ENCODE measurements at places on chromosomes 3 and 15.

DNA sequence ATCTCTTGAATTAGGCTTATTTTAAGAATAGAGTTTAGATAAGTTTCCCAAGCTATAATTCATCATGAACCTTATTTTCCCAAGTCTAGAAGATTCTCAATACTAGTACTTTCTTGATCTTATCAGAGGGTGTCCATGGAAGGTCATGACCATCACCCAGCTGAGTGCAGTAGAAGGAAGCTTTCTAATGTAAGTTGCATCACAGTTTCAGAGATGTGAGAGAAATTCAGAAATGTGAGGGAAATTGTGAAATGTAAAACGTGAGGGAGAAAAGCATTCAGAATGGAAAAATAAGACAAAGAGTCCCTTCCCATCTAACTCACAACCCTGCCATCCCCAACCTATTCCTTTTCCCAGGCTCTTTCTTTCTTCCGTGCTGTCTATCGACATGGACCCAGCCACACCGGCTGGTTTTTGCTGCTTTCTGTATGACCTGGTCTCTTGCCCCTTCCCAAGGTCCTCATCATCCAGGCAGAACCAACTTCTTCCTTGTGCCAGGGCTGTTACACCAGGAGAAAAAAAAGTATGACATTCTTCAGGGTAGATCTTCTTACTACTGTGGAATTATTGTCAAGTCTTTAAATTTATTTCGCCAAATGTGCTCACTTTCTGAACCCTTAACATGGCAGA, 6.7 kb downstream of the CAPN3 start:
- DNase-seq = no peak

DNA sequence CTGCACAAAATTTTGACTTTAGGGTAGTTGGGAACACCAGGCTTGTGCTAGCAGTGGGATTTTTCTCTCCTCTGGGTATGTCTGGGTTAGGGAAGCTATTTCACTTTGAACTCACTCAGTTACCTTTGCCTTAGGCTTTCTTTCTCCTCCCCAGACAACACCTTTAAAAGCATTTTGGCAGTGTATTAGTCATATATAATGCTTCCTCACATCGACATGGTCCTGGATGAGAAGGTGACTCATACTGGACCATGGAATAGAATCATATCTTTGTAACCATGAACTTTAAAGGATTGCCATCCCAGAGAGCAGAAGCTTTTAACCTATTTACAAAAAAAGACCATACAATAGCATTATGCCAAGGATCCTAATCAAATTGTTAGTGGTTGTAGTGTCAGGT, 2.7 kb downstream of the RYR3 start:
- DNase-seq = no peak

DNA sequence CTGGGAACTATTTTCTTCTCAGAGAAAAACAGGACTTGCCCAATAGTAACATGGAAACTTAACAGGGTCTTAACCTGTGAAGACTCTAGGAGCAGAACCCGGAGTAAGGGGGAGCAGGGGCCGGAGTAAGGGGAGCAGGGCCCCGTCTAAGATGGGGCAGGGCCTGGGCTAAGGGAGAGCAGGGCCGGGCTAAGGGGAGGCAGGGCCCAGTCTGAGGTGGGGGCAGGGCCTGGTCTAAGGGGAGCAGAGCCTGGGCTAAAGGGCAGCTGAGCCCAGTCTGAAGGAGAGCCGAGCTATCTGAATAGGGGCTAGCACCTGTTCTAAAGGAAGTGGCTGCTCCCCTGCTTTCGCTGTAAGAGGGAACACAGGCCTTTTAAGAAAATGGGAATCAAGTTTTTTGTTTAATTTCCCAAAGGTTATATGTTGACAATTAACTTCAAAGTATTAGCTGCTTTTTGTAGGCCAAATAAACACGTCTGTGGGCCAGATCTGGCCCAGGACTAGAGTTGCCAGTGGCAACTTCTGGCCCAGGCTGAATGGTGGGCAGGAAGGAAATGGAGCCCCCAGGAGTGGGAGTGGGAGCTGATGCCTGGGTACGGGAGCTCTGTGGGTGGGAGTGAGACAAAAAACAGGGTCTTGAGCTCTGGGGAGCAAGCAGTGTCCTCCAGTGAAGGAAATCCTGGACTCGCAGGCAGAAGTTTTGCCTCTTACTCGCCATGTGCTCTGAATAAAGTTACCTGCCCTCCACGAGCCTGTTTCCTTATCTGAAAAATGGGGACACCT, 32.5 kb downstream of the CSPG4 start:
- DNase-seq = no peak

DNA sequence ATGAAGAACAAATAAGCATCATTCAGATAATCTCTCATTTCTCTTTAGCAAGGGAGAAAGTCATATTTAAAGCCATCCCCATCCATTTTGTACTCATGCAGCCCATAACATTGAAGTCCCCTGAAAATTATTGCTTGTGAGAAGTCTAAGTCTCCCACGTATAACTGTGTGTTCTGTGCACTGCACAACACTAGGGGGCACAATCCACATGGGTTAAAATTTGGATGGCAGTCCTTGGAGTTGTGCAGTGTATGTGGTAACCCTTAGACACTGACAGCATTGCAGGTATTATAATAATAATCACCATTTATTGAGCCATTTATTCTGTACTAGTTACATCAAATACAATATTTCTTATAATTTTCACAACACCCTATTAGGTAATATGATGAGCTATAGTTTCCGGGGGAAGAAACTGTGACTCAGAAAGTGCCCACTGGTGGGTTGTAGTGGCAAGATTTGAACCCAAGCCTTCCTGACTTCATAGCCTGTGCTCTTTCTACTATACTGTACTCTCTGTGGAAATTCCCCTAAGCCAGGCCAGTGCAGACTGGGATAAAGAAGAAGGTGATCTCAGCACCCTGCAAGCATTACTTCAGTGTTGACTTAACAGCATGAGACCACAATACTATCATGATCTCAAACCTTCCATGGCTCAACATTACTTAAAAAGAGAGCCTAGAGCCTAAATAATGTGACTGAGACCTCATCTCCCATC, 15.7 kb downstream of the KCNAB1 start:
- no peak for DNase-seq

DNA sequence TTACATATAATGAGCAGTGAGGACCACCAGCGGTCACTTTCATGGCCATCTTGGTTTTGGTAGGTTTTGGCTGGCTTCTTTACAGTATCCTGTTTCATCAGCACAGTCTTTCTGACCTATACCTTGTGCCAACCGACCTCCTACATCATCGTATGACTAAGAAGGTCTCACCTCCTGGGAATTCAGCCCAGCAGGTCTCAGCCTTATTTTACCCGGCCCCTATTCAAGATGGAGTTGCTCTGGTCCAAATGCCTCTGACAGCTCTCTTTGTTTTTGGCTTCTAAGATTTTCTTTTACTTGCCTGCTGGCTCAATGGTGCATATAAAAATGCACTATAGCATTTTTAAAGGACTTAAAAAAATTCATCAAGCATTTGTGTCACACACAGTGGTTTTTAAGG, 3.2 kb upstream of the MME start:
- DNase-seq = no peak

- DNase-seq = no peak
Measured at GRCh38 chr3:160735826-160736225, 20.2 kb upstream of the PPM1L start.

GRCh38 chr15:58264053-58264971, 126.1 kb downstream of the AQP9 start:
- no peak for DNase-seq

GRCh38 chr3:46422617-46423016, 15.6 kb downstream of the CCRL2 start:
- DNase-seq = no peak

- no peak for DNase-seq
Measured at GRCh38 chr15:68344600-68344999, 67.1 kb downstream of the FEM1B start.

DNA sequence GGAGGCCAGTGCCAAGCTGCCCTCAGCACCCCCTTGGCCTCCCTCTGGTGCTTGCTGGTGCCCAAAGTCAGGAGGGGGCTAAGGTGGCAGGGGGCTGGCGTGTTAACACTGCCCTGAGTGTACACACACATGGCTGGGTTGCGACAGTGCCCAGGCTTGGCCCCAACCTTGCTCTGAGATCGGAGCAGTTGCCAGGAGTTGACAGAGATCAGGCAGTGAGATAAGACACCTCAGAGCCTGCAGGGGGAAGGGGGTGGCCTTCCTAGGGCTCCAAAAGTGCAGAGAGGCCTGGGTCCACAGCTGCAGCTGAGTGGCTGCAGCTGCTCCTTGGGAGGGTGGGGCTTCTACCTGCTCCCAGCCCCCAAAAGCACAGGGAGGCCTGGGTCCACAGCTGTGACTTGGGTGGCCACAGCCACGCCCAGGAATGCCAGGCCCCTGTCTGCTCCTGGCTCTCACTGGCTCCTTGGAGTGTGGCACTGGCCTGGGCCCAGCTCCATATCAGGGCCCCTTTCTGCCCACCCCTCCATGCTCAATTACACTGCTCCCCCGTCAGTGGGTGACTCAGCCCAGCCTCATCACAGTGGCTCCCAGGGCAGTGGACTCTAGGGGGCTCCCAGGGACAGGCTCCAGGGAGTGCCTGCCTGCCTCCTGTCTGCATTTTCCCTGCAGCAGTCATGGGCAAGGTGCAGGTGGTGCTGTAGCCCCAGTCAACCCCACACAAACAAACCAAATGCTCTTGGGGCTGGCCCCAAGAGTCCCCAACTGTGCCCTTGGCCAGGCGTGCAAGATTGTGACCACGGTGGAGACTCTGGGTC, 56.4 kb upstream of the C15orf39 start:
- no peak for DNase-seq

- DNase-seq = no peak
Measured at GRCh38 chr3:75237053-75237452, 427.1 kb upstream of the FRG2C start.

DNA sequence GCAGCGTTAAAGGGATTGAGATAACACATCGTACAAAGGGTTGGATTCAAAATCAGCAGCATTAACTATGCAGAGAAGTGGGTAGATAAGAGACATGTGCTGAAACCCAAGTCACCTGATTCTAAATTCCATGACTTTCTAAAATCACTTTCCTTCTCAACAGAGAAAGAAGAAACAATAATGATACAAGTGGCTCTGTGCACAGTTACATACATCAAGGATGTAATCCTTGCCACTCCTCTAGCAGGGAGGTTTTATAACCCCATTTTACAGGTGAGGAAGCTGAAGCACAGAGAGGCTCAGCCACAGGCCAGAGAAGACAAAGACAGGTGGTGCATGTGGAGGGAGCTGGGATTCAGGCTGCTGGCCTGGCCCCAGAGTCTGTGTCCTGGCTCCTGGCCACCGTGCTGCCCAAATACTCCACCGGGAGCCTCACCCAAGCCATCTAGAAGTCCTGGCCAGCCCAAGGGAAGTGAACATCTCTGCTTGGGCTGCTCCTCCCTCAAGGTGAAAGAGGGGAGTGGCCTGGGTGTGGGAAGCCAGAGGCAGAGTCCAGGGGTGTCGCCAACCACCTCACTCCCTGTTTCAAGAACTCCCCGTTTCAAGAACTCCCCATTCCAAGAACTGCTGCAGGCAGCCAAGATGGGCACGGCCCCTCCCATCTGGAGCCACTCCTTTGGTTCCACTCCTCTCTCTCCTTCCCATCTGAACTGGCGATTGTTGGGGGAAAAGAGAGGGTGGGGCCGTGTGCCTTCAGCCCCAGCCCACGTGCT, 147.1 kb downstream of the NUP210 start:
- no peak for DNase-seq

- DNase-seq = no peak
Measured at GRCh38 chr3:76570436-76571057, 469.4 kb upstream of the ROBO2 start.

All from AG09309 (cell line).